ENCODE measurements at places on chromosomes 5 and 9. TPM values are rescaled to one million over a fixed set of nuclear protein-coding genes. Genes with fewer than 3 reads are reported as not detected.

DNA sequence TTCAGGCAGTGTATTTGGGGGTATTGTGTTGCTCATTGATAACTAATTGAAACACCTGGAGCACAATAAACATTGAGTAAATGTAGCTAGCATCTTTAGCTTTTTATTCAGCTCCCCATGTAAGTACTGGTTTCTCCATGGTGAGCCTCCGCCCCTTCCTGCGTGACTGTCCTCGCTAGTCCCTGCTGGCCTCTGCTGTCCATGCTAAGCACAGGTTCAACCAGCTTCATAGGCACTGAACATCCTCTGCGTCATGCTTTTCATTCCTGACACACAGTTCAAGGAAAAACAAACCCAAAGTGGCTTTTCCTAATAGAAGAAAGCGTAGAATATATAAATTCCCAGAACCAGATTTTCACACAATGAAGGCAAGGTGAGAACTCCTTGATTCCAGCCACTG lies 27.3 kb upstream of the DAP start:
- no peak overlapping the region for H3K27ac ChIP-seq
- H3K36me3 ChIP-seq, result no peaks in the 10 kb centered on the region

Gene SLC46A2
- polyA plus RNA-seq, result not detected

Gene PNPLA7
- polyA plus RNA-seq, result 2.1 TPM

GRCh38 chr5:14143841-14144585 lies 871 bp downstream of the TRIO start:
- H3K27me3 ChIP-seq, result no peaks in the 10 kb centered on the region
- peak; percentile 47 for DNase-seq
- H3K36me3 ChIP-seq, result no peaks in the 10 kb centered on the region
- H3K4me1 ChIP-seq, result peaks cover 24% of the 10 kb centered on the region
- peak overlapping the region; percentile 79 for H3K4me3 ChIP-seq

- no peak for DNase-seq
- H3K4me3 ChIP-seq, result no peak overlapping the region
- H3K27me3 ChIP-seq, result no peaks in the 10 kb centered on the region
- no peaks in the 10 kb centered on the region for H3K4me1 ChIP-seq
- H3K27ac ChIP-seq, result no peak overlapping the region
Measured at GRCh38 chr5:102700120-102700831, 54.8 kb upstream of the PAM start.

- H3K36me3 ChIP-seq, result no peaks in the 10 kb centered on the region
- peaks cover 2% of the 10 kb centered on the region for H3K4me1 ChIP-seq
- H3K27ac ChIP-seq, result no peak overlapping the region
- H3K4me3 ChIP-seq, result no peak overlapping the region
- no peak for DNase-seq
Measured at GRCh38 chr5:87242242-87242641, 25.4 kb upstream of the RASA1 start.

DNA sequence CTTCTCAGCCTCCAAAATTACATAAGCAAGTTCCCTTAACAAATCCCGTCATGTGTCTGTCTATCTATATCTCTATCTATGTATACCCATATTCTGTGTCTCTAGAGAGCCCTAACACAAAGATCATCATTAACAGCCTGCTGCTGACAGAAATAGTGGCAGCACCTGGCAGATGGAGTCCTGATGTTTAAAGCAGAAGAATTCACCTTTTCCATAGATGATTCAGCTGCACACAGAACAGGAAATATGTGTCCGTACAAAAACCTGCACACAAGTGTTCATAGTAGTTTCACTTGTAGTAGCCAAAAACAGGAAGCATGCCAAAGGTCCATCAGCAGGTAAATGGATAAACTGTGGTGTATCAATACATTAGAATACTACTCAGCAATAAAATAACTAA lies 45.0 kb upstream of the ACO1 start:
- H3K27me3 ChIP-seq, result no peaks in the 10 kb centered on the region
- H3K27ac ChIP-seq, result no peak overlapping the region
- no peak overlapping the region for H3K4me3 ChIP-seq
- no peaks in the 10 kb centered on the region for H3K4me1 ChIP-seq
- no peak for DNase-seq
